Thoracic aorta (tissue), 2 donors: ENCODE measurements at places on chromosomes 13 and 19. TPM values are rescaled to one million over a fixed set of nuclear protein-coding genes. Genes with fewer than 3 reads are reported as not detected.

Gene CEACAM20
- total RNA-seq, result not detected

- no peak overlapping the region for H3K4me3 ChIP-seq
- no peaks in the 10 kb centered on the region for H3K36me3 ChIP-seq
- DNase-seq, result no peak
- H3K27me3 ChIP-seq, result no peaks in the 10 kb centered on the region
Measured at GRCh38 chr13:33060815-33061214, 44.6 kb downstream of the KL start.

DNA sequence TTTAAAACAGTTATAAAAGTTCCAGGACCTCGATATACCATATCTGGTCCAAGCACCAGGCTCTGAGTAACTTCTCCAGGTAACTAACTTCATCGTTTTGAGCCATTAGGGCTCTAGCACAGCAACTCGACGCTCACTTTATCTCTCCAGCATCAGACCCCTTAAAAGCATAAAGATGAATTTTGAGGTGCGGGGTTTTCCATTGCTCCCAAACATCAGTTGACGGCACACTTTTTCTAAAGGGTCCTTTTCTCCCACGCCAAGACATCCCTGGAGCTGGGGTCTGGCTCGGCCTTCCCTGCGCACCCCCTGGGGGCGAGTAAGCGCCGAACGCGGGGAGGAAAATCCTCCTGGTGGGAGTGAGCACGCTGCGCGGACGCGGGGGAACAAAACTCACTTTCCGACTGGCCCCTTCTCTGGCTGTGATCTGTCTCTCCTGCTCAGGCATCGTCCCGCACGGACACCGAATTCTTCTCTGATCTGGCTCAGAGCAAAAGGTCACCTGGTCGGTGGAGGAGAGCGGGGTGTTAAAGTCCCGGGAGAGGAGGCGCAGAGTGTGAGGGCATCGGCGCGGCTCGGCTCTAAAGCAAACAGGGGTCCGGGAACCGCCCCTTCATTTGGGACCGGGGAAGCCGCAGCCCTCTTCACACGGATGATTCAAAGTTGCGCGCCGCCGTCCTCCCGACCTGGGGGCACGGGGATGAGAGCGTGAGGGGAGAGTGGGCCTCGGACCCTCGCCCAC is at the start of gene ATP7B:
Gene ATP7B, minus strand, starts transcription at position 561 of the 742 bp plus-strand sequence. Its CDS starts 113 bp downstream, at position 448.
- no peak within 1 kb of the TSS for H3K27ac ChIP-seq
- H3K4me3 ChIP-seq, result peak within 1 kb of the TSS; percentile 96
- no peak for DNase-seq
- H3K4me1 ChIP-seq, result peaks cover 10% of the 10 kb centered on the region
- no peaks in the 10 kb centered on the region for H3K36me3 ChIP-seq

GRCh38 chr13:97710797-97711196 is 242.7 kb upstream of the IPO5 start:
- H3K36me3 ChIP-seq, result no peaks in the 10 kb centered on the region
- H3K27ac ChIP-seq, result no peak overlapping the region
- no peaks in the 10 kb centered on the region for H3K27me3 ChIP-seq

GRCh38 chr19:33998739-33999345 is 173.5 kb upstream of the LSM14A start:
- no peak overlapping the region for H3K27ac ChIP-seq
- no peak for DNase-seq
- H3K4me3 ChIP-seq, result no peak overlapping the region

Gene NMRK2
- total RNA-seq, result 1.8 TPM

Gene DAND5
- not detected for total RNA-seq

DNA sequence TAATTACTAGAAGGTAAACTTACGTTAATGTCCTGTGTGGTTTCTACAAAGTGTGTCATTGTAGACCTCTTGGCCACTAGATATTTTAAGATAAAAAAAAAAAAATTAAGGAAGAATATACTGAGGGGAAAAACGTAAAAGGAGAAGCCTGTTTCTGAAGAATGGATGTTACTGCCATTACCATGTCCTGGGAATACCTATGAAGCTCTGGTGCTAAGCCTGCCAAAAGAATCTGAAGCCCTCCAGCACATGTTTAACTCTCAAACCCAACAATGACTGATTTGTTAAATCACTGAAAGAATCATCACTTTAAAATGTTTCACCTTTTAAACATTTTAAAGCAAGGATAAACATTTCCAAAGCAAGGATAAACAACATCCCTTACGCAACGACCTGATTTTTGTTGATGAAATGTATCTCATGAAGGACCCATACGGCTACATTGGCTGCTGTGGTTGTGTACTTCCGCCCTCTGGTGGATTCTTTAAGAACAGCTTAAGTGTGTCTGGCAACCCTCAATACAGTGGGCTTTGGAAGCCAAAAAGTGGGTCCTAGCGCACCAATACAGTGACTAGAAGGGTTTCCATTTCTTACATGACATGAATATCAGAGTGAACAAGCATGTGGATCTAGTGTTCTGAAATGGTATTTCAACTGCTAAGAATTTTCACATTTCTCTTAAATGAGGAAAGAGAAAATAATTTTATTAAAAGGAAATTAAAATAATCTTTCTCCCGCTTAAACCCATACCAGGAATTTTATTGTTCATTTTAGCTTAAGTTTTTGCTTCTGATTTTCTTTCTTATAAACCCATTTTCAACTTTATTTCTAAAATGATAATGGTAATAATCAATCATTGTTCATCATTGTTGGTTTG is 74.5 kb upstream of the RAP2A start:
- H3K4me3 ChIP-seq, result no peak overlapping the region
- H3K36me3 ChIP-seq, result no peaks in the 10 kb centered on the region
- peaks cover 23% of the 10 kb centered on the region for H3K4me1 ChIP-seq
- DNase-seq, result no peak
- H3K27ac ChIP-seq, result no peak overlapping the region

DNA sequence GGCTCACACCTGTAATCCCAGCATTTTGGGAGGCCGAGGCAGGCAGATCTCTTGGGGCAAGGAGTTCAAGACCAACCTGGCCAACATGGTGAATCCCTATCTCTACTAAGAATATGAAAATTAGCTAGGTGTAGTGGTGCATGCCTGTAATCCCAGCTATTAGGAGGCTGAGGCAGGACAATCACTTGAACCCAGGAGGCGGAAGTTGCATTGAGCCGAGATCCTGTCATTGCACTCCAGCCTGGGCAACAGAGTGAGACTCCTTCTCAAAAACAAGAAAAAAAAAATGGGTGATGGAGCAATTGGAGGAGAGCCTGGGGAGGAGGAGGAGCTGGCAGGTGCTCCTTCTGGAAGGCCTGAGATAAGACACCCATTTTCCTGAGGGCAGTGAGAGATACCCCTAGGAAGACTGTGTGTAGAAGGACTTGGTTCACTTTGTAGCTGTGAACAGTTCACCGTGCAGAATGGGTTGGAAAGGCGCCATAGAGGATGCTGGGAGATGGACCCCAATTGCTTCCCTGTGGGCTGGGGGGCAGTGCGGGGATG is 8.7 kb upstream of the CARM1 start:
- peak overlapping the region; percentile 69 for H3K27ac ChIP-seq
- no peak for DNase-seq
- H3K4me3 ChIP-seq, result peak overlapping the region; percentile 53
- H3K36me3 ChIP-seq, result no peaks in the 10 kb centered on the region
- no peaks in the 10 kb centered on the region for H3K4me1 ChIP-seq
- H3K27me3 ChIP-seq, result no peaks in the 10 kb centered on the region

GRCh38 chr13:109647053-109647452 is 139.3 kb downstream of the IRS2 start:
- no peaks in the 10 kb centered on the region for H3K4me1 ChIP-seq
- H3K27me3 ChIP-seq, result no peaks in the 10 kb centered on the region
- H3K27ac ChIP-seq, result no peak overlapping the region
- no peak for DNase-seq

DNA sequence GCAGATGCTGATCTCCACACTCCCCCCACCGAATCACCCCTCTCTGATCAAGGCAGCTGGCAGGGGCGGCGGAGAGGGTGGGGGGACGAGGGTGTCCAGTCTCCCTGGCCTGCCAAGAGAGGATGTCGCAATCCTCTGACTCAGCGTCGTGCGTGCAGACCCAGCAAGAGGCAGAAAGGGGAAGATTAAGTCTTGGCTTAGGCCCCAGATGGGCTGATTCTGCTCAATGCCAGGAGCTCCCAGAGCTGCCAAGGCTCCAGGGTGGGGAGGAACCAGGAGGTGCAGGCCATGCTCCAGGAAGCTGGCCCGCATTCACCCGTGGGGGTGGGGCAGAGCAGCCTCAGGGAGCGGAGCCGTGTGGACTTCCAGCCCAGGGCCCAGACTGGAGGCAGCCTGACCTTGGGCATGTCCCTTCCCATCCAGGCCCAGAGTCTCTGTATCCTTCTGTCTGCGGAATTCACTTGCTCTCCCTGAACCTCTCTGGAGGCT is 6.6 kb upstream of the BCL3 start:
- H3K36me3 ChIP-seq, result no peaks in the 10 kb centered on the region
- peak overlapping the region; percentile 67 for H3K27ac ChIP-seq
- peak overlapping the region; percentile 10 for H3K4me3 ChIP-seq
- H3K27me3 ChIP-seq, result no peaks in the 10 kb centered on the region
- peaks cover 50% of the 10 kb centered on the region for H3K4me1 ChIP-seq
- DNase-seq, result peak; percentile 96

DNA sequence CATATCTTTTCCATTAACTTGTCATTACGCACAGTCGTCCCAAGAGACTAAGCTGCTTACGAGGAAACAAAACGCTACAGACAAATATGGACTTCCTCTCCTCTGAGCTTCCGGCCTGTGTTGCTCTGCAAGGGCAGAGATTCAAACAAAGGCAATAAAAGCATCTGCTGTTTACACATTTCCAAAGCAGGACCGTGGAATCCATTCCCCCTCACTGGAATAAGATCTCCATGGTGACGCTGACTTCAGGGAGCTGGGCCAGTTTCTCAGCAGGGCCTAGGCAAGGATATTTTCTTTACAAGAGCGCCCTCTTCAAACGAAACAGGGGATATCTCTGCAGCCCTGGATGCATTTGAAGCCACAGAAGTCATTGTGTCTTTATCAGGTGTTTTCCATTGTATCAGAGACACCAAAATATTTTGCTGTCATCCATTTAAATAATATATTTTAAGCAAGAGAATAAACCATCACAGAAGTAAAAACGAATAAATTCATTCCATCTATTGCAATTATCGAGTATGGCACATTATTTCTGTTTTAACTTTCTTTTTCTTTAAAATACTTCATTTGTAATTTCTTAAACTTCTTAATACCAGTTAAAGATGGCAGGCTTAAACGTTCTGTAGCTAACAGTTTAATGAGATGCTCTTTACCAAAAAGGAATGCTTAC is 177.5 kb downstream of the DCLK1 start:
- H3K4me3 ChIP-seq, result peak overlapping the region; percentile 47
- no peaks in the 10 kb centered on the region for H3K27me3 ChIP-seq

- peaks cover 97% of the 10 kb centered on the region for H3K4me1 ChIP-seq
- no peaks in the 10 kb centered on the region for H3K27me3 ChIP-seq
- peak overlapping the region; percentile 7 for H3K4me3 ChIP-seq
- DNase-seq, result no peak
Measured at GRCh38 chr13:110280231-110280813, 26.6 kb downstream of the COL4A1 start.

DNA sequence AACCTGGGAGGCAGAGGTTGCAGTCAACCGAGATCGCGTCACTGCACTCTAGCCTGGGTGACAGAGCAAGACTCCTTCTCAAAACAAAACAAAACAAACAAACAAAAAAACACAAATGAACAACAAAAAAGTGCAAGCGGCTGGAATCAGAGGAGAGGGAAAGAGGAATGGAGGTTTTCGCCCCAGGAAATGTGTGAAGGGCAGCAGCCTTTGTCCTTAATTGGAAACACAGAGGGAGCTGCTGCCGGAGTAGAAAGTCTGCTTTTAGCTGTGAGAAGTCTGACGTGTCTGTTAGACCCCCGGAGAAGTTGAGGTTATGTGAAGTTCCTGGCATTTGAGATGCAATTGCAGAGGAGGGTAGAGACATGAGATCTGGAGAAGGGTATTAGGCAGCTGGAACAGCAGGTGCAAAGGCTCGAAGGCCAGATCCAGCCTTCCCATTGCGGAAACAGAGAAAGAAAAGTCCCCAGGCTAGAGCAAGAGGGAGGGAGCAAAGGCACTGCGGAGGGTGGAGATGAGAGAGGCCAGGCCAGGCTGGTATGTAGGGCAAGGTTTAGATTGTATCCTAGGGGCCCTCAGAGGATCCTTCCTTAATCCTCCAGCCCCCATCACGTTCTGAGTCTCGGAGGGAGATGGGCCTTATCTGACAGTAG is 473 bp downstream of the TMIGD2 start:
- no peak overlapping the region for H3K27ac ChIP-seq
- H3K27me3 ChIP-seq, result peaks cover 4% of the 10 kb centered on the region
- H3K4me1 ChIP-seq, result no peaks in the 10 kb centered on the region
- H3K36me3 ChIP-seq, result no peaks in the 10 kb centered on the region
- no peak overlapping the region for H3K4me3 ChIP-seq
- no peak for DNase-seq

DNA sequence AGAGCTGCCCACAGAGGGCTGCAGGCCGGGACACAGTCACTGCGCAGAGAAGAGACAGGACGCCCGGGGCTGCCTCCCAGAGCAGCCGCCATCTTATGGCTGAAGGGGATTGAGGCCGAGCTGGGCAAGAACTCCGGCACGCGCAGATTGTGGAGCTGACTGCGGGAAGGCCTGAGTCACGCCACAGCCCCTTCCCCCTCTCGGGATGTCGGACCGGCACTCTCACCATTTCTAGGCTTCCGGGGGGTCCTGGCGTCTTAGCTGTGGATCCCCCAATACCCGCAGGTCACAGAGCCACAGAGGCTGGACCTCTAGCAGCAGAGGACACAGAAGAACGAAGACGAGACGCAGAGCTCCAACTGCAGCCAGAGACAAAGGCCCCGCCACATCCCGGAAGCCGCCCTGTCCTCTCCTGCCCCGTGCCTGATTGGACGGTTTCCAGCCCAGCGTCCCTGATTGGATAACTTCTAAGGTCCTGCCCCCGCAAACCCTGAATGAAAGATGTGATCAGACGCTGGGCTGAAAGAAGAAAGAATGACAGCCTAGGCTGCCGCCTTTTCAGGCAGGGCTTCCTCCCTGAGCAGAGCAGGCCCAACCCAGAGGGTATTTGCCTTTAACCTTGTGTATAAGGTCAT is at the start of gene ZNF43:
Gene ZNF43, minus strand, starts transcription at position 373 of the 635 bp plus-strand sequence. Its CDS starts 144 bp downstream, at position 229.
- peaks cover 3% of the 10 kb centered on the region for H3K4me1 ChIP-seq
- peak within 1 kb of the TSS; percentile 76 for H3K4me3 ChIP-seq
- peak within 1 kb of the TSS; percentile 79 for H3K27ac ChIP-seq

Gene ZNF442
- total RNA-seq, result 0.81 TPM

Gene KCNJ14
- 1.2 TPM for total RNA-seq

GRCh38 chr13:37443538-37443937 is 155.0 kb downstream of the POSTN start:
- no peak overlapping the region for H3K4me3 ChIP-seq
- no peak overlapping the region for H3K27ac ChIP-seq
- H3K36me3 ChIP-seq, result no peaks in the 10 kb centered on the region
- H3K27me3 ChIP-seq, result no peaks in the 10 kb centered on the region
- no peak for DNase-seq
